ENCODE measurements at places on chromosomes 16 and 17.

DNA sequence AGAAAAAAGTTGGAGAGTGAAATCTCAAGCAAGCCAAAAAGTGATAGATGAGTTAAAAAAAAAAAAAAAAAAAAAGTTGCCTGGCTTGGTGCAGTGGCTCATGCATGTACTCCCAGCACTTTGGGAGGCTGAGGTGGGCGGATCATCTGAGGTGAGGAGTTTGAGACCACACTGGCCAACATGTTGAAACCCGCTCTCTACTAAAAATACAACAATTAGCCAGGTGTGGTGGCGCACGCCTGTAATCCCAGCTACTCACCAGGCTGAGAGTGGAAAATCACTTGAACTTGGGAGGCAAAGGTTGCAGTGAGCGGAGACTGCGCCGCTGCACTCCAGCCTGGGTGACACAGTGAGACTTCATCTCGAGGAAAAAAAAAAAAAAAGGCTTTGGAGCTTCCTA is 668.8 kb downstream of the WWOX start:
- no peak for DNase-seq

DNA sequence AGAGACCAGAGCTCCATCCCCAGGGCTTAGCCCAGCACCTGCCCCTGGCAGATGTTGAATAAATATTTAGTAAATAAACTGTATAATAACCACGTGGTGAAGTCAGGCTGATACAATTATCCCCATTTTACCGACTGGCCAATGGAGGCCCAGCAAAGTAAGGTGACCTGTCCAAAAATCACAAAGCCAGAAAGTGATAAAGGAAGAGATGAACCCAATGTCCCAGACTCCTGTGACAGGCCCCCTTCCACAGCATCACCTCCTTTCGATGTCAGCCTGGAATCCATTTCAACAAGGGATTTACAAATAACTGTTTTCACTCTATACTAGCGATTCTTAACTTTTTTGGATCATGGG is 5.5 kb downstream of the TVP23A start:
- DNase-seq, result no peak

- DNase-seq, result no peak
Observed at GRCh38 chr16:68296291-68296690, 14.5 kb downstream of the SLC7A6OS start.

DNA sequence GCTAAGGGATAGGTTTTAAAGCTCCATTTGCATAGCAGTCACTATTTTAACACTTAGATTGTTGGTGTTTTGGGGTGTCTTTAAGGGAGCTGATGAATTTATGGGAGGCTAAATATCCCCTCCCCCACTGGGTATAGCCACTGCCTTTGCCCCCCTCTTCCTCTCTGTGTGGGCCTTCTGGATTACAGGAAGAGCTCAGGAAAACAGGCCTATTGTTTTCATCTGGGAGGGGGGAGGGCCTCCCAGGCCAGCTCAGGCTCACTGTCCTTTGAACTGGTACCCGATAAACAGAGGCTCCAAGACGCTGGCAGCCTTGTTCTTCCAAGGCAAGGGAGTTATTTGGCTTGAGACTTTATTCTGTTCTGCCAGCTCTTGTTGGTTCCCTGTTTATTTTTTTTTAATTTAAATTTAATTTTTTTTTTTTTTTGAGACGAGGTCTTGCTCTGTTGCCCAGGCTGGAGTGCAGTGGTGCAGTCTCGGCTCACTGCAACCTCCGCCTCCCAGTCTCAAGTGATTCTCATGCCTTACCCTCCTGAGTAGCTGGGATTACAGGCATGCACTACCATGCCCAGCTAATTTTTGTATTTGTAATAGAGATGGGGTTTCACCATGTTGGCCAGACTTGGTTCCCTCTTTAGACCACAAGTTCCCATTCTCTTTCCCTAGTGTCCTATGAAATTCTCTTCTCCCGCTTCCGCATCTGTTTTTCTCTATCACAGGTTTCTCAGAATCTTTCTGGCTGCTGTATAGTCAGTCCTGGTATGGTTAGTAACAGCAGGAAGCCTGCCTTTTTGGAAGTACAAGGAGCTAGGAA is 25.1 kb downstream of the MINK1 start:
- DNase-seq, result no peak

GRCh38 chr16:85461814-85462713 is 151.1 kb upstream of the GSE1 start:
- peak; percentile 96 for DNase-seq

DNA sequence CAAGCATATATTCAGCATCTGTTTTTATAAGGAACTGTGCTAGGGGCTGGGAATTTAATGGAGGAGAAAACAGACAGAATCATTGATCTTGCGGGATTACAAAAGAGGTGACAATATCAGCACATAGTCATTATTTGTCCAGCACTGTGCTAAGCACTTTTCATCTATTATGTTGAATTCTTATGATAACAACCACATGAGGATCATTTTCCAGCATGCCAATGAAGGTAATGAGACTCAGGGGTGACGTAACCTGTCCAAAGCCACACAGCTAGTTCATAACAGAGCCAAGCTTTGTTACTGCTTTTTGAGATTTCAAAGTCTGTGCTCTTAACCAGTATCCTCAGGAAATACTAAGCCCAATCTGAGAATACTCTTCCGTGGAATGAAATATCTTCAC is 503.3 kb downstream of the CDH13 start:
- DNase-seq, result no peak

GRCh38 chr16:46916980-46917379 is 32.8 kb downstream of the GPT2 start:
- DNase-seq, result peak; percentile 60

DNA sequence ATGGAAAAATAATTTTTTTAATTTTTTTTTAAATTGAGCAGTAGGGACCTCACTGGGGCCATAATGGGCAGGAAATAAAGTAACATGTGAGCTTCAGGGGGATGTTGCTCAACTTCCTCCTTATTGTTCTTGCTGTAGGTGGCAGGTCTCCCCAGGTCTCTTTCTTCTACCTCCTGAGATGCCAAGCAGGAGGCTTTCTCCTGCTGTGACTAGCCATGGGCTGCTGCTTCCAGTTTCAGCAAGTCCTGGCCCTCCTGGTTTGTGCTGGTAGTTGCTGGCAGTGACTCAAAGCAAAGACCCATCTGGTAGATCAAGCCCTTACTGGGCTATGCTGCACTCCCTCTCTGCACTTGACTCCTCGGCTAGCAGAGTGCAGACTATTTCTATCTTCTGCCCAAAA is 2.3 kb downstream of the DPEP2NB start:
- no peak for DNase-seq

DNA sequence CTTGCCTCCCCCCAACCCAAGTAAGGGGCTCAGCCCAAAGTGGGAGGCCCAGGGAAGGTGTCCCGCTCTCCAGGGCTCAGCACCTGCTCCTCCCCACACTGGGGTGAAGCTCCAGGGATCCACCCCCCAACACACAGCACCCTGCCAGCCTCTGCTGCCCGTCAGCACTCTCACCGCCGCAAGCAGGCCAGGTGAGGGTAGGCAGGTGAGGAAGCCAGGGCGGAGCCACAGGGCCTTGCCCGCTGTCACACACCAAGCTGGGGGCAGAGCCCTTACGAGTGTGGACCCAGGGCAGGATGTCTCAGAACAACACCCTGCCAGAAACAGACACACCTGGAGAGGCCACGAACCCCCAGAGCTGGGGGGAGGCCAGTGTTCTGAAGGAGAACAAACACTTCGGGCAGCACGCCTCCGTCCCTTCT is 19.5 kb downstream of the PLLP start:
- no peak for DNase-seq

DNA sequence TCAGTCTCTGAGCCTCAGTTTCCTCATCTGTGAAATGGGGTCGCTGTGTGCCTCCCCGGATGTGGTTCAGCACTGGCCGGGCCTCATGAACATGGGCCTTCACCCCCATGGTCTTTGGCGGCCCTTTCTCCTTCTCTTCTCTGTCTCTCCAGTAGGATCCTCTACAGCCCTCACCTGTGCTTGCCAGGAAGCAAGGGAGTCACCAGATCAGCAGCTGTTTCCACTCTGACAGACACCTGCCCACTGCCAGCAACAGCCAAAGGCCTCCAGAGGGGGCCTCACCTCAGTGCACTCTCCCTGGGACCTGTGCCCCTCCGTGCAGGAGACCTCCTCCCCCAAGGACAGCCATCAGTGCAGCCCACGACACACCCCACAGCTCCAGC is 89.4 kb downstream of the C16orf78 start:
- DNase-seq, result no peak

GRCh38 chr17:40179923-40180659 is 2.8 kb downstream of the RAPGEFL1 start:
- DNase-seq, result no peak

GRCh38 chr17:62017912-62018311 is 47.2 kb downstream of the MED13 start:
- DNase-seq, result no peak

- DNase-seq, result peak; percentile 60
Observed at GRCh38 chr16:27538528-27538927, 11.2 kb downstream of the GTF3C1 start.

- no peak for DNase-seq
Observed at GRCh38 chr17:67520252-67520906, 143.3 kb downstream of the PITPNC1 start.

- DNase-seq, result no peak
Observed at GRCh38 chr16:23920899-23921298, 85.1 kb downstream of the PRKCB start.

DNA sequence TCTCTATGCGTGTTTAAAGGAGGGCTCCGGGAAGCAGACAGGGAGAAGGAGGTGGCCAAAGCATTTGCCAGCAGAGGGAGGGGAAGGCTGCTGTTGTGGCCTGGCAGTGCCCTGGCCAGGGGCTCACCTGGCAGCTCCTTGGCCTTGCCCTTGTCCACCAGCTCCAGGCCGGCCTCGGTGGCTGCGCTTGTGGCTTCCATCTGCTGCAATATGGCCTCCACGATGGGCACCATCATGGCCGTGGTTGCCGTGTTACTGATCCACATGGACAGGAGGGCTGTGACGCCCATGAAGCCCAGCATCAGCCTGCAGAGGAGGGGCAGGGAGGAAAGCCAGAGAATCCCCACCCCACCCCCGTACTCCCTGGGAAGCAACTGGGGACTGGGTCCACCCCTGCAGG is 9.4 kb downstream of the SLC13A5 start:
- DNase-seq, result no peak

DNA sequence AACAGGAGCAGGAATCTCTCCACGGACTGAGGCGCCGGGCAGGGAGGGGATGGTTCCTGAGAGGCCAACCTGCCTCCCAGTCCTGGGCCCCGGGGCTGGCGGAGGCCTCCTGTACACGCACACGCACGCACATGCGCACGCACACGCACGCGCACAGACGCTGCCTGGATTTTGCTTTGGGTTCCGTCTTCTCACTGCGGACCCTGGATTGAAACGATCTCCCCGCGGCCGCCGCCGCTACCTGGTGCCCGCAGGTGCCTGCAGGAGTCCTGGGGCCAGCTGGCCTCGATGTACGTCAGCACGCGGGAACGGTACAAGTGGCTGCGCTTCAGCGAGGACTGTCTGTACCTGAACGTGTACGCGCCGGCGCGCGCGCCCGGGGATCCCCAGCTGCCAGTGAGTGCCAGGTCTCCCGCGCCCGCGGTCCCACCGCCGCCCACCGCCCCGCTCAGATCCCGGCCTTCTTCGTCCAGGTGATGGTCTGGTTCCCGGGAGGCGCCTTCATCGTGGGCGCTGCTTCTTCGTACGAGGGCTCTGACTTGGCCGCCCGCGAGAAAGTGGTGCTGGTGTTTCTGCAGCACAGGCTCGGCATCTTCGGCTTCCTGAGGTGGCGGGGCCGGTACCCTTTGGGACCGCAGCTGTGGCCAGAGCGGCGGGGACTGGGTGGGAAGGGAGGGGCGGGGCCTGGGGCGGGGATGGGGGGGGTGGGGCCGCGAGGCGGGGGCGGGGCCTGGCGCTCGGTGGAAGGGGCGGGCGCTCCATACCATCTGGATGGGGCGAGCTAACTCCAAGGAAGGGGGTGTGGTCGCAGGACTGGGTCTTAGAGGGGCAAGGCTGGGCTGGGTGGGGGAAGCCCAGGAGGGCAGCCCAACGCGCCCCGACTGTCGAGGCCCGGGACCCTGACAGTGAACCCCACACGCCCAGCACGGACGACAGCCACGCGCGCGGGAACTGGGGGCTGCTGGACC is 12.3 kb downstream of the CES4A start:
- peak; percentile 86 for DNase-seq

GRCh38 chr16:9567666-9568065 is 476.2 kb downstream of the HAPSTR1 start:
- DNase-seq, result no peak

Data from K562 (cell line).